ENCODE measurements at places on chromosomes 7 and 10. TPM values are rescaled to one million over a fixed set of nuclear protein-coding genes. Genes with fewer than 3 reads are reported as not detected.

The FAM180A gene
- not detected for polyA plus RNA-seq

The TES gene
- polyA plus RNA-seq: 402 TPM

The PTF1A gene
- polyA plus RNA-seq: not detected

DNA sequence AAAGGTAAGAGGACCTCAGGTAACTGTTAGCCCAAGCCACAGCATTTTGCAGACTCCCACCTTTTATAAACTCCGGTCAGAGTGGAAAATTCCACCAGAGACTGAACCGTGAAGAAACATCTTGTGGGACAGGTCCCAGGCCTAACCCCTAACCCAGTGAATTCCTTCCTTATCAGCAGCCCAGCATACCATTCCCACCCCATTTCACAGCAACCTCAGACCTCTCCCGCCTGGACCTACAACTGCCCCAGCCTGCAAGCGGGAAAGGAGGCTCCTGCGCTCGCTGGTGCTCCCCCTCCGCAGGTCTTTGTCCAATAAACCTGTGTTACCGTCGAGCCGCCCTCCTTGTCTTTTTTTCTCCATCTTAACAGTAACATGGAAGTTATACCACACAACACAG is 736.6 kb downstream of the MAGI2 start:
- H3K27ac ChIP-seq: no peak overlapping the region
- H3K36me3 ChIP-seq: no peaks in the 10 kb centered on the region
- H3K4me3 ChIP-seq: no peak overlapping the region
- no peaks in the 10 kb centered on the region for H3K27me3 ChIP-seq

GRCh38 chr10:131487822-131488221 is 176.3 kb upstream of the TCERG1L start:
- DNase-seq: no peak
- H3K27me3 ChIP-seq: peaks cover 2% of the 10 kb centered on the region
- no peak overlapping the region for H3K4me3 ChIP-seq

DNA sequence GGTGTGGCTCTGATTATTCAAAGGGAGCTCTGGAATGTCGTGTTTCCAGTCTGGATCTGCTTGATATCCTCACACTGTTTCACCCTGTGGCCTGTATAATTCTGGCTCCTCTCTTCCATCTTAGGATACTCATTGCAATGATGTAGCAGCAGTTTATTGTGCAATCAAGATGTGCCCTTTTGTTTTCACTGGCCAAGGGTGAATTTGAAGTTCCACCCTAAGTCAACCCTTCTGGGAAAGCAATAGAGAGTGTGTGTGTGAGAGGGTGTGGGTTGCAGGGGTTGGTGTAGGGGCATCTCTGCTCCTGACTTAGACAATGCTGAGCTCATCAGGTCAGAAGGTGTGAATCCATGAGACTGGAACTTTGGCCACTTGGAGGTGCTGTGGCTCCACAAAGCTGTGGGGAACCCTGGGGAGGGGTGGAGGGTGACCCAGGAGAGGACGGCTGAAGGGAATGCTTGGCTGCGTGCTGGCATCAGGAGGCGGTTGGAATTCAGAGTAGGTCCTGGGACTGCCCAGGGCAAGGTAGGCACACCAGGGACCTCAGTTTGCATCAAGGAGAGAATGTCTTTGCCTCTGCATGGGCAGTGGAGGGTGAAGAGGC is 118.0 kb upstream of the PRSS58 start:
- H3K36me3 ChIP-seq: no peaks in the 10 kb centered on the region
- no peaks in the 10 kb centered on the region for H3K4me1 ChIP-seq
- H3K27ac ChIP-seq: no peak overlapping the region
- DNase-seq: no peak

DNA sequence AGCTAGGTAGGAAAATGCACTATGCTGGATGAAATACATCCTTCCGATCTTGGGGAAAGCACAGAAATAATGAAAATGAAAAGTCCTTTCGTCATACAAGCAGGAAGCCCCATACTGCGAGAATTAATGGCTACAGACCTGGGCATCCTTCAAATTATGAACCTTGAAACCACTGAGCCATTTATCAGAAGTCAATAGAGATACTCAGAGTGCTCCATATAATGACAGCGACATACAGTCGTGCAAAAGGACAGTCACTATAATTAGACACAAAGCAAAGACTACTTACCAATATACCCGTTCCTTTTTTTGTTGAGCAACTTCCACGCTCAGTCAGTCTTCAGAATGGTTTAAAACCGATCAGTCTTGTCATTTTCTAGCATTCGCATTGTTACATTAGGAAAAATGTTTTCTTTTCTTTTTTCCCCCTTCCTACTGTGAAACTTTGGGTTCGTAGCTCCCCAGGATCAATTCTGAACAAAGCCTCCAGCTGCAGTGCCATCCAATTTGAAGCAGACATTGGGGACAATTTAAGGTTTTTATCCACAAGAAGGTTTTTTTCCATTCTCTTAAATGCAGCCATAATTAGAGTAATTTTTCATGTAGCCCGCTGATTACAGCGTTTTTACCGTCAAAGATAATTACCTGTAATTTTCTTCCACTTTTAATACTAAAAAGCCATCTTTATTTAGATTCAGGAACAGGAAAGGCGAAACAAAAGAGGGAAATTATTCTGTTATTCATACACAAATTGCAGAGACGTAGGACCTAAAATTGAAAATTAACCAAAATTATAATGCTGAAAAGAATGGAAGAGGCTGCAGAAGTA is 6.4 kb downstream of the DLX6 start:
- H3K4me3 ChIP-seq: no peak overlapping the region
- peaks cover 66% of the 10 kb centered on the region for H3K27me3 ChIP-seq
- DNase-seq: no peak
- peaks cover 3% of the 10 kb centered on the region for H3K36me3 ChIP-seq
- no peak overlapping the region for H3K27ac ChIP-seq
- peaks cover 7% of the 10 kb centered on the region for H3K4me1 ChIP-seq

- H3K4me1 ChIP-seq: no peaks in the 10 kb centered on the region
- no peak for DNase-seq
- no peaks in the 10 kb centered on the region for H3K27me3 ChIP-seq
- no peak overlapping the region for H3K4me3 ChIP-seq
Observed at GRCh38 chr10:89515031-89515841, 20.2 kb downstream of the SLC16A12 start.

DNA sequence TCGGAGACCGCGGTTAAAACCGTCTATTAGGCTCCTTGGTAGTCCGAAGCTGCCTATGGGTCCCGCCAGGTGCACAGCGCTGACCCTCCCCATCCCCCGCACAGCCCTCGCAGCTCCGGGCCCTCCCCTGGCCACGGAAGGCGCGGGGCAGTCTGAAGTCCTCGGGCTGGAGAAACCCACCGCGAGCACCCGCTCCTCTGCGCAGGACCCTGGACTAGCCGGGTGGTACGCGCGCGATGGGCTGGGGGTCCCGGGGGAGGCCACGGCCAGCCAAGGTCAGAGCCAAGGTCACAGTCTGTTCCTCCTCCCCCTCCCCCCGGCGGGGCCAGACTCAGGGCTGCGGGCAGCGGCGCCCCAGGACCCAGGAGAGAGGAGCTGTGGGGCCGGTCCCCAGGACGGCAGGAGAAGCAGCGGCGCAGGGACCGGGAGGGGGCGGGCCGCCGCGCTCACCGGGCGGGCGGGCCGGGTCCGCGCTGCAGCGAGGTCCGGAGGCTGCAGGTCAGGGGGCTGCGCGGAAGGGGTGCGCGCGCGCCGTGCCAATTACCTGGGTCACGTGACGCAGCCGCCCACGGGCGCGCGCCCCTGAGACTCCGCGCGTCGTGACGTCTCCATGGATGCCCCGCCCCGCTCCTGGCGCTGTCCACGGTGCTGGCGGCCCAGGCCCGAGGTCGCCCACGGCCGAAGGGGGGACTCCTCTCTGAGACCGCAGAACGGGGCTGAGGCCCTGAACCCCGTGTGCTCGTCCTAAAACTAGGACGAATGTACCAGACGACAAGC is at the start of gene OGDHL:
OGDHL (minus strand) TSS at position 535 of the 777 bp plus-strand sequence. CDS start 3,731 bp downstream, outside the sequence.
- peak; percentile 24 for DNase-seq
- peaks cover 9% of the 10 kb centered on the region for H3K4me1 ChIP-seq
- peaks cover 3% of the 10 kb centered on the region for H3K27me3 ChIP-seq
- no peak within 1 kb of the TSS for H3K27ac ChIP-seq

GRCh38 chr10:127376071-127376470 is 173.0 kb upstream of the NPS start:
- H3K27ac ChIP-seq: no peak overlapping the region
- no peak overlapping the region for H3K4me3 ChIP-seq
- H3K36me3 ChIP-seq: no peaks in the 10 kb centered on the region
- no peaks in the 10 kb centered on the region for H3K4me1 ChIP-seq

GRCh38 chr7:24717694-24718320 is 39.5 kb downstream of the GSDME start:
- H3K36me3 ChIP-seq: no peaks in the 10 kb centered on the region
- H3K4me1 ChIP-seq: no peaks in the 10 kb centered on the region
- H3K4me3 ChIP-seq: no peak overlapping the region
- DNase-seq: no peak

DNA sequence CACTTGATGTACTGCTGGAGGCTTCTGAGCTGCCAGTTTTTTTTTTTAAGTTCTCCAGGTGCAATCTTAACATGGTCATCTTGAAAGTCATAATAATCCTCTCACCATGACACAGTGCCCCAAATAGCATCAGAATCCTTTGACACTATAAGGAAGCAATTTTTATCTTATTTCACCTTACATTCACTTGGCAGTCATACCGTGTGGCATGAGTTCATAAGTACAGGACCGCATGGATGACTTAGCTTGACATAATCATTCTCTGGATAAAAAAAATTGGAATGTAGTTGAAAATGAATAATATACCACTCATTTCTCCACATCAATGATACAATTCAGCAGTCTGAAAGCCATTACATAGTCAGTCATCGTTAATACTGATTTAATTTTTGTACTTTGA is 25.6 kb upstream of the TMEM196 start:
- H3K27ac ChIP-seq: no peak overlapping the region
- no peaks in the 10 kb centered on the region for H3K36me3 ChIP-seq
- no peaks in the 10 kb centered on the region for H3K27me3 ChIP-seq

DNA sequence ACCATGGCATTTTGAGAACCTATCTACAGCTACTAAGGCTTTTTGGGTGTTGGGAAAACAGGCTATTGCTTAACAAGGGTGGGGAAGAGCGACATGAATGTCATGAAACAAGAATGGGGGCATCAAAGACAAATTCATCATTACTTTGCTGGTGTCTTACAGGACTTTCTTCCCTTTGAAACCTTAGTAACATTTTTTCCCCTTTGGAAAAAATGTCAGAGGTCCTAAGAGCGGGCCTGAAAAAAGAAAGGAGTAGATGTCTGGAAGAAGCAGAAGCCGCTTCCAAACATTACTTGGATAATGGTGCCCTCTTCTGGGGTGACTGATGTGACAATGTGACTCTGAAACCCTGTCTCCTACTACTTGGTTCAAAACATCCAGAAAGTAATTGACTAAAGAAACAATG is 3.8 kb upstream of the DDX50 start:
- H3K4me1 ChIP-seq: peaks cover 25% of the 10 kb centered on the region
- H3K4me3 ChIP-seq: no peak overlapping the region
- H3K27ac ChIP-seq: no peak overlapping the region
- no peaks in the 10 kb centered on the region for H3K36me3 ChIP-seq
